ENCODE measurements at places on chromosomes 3 and 15.

- no peak for DNase-seq
Measured at GRCh38 chr3:4438296-4438695, 28.8 kb downstream of the SUMF1 start.

GRCh38 chr15:81633889-81634288, 259.9 kb upstream of the TMC3 start:
- no peak for DNase-seq

- no peak for DNase-seq
Measured at GRCh38 chr15:89243046-89243690, 611 bp upstream of the FANCI start.

- DNase-seq: no peak
Measured at GRCh38 chr15:75371901-75372688, 3.7 kb upstream of the MAN2C1 start.

DNA sequence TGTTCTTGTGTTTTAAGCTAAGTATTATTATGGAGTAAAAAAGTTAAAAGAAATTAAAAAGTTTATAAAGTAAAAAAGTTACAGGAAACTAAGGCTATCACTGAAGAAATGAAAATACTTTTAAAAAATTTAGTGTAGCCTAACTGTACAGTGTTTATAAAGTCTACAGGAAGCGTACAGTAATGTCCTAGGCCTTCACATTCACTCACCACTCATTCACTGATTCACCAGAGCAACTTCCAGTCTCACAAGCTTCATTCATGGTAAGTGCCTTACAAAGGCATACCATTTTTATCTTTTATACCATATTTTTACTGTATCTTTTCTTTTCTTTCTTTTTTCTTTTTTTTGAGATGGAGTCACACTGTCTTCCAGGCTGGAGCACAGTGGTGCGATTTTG, 40.7 kb upstream of the SCN5A start:
- DNase-seq: no peak

GRCh38 chr3:185583925-185584324, 2.2 kb upstream of the SENP2 start:
- no peak for DNase-seq

- no peak for DNase-seq
Measured at GRCh38 chr3:50211930-50212329, 6.9 kb downstream of the SLC38A3 start.

GRCh38 chr3:179745079-179745478, 92.2 kb downstream of the USP13 start:
- DNase-seq: no peak

DNA sequence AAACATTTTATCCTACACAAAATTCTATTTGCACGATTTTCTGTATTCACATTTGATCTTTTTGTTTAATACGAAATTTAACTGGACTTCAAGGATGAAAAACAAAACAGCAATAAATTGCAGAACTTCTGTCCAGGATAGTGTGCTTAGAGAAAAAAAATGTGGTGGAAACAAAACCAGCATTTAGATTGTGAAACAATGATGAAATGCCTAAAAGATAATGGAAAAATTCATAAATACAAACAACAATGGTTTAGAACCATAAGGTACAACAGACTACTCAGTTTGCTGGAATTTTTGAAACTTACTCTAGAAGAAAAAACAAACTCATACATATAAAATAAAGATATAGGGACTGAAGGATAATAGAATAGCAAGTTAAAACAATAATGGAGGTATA, 234.0 kb downstream of the BCHE start:
- DNase-seq: no peak

GRCh38 chr15:27091270-27091940, 120.4 kb downstream of the GABRG3 start:
- DNase-seq: no peak

- no peak for DNase-seq
Measured at GRCh38 chr15:27238209-27238608, 267.2 kb downstream of the GABRG3 start.

DNA sequence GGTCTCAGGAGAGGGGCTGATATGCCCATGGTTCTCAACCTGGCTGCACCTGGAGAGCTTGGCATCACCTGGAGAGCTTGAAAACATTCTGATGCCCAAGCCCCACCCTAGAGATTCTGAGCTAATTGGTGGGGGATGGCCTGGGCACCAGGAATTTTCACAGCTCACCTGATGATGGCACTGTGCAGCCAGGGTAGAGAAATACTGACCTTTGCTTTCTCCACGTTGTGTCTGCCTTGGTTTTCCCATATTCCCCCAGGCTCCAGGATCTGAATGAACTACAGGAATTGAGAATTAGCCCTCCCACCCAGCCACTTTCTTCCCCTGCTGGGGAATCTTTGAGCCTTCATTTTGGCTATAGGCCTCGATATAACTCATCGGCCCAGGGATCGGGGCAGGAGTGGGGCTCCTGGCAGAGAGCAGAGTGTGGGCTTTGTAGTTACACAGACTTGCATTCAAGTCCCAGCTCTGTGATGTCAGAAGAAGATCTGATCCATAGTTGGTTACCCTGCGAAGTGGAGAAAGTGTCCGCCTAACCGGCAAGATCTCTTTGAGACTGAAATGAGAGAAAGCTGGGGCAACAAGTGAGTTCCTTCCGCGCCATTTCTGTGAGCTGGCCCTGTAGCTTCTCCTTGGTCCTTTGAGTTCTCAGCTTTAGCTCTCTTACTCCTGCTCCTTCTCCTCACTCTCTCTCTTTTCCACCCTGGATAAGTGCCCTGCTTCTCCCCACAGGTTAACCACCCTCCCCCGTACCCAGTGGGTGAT, 33.1 kb upstream of the UBE2Q2 start:
- DNase-seq: no peak

DNA sequence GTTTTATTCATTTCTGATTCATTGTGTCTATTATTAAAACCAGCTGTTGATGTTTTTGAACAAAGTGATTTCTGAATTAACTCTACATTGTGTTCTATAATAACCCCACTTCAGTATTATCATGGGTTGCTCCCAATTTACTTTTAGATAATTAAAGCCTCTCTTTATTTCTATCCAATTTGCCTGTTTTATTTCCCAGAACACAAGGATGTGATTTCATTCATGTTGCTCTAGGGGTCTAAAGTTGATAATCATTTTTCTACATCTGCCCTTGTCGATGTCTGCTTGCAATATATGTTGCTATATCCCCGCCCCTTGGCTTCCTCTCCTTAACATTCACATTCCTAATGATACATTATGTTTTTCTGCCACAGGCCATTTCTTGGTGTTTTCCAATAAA, 747.3 kb downstream of the CADM2 start:
- no peak for DNase-seq

GRCh38 chr3:161552984-161553560, 56.5 kb downstream of the OTOL1 start:
- DNase-seq: no peak

- DNase-seq: no peak
Measured at GRCh38 chr15:48930735-48931134, 33.0 kb downstream of the SHC4 start.

GRCh38 chr3:180828001-180828720, 84.3 kb upstream of the FXR1 start:
- no peak for DNase-seq

- DNase-seq: no peak
Measured at GRCh38 chr15:97456521-97457202, 503.8 kb upstream of the ARRDC4 start.

DNA sequence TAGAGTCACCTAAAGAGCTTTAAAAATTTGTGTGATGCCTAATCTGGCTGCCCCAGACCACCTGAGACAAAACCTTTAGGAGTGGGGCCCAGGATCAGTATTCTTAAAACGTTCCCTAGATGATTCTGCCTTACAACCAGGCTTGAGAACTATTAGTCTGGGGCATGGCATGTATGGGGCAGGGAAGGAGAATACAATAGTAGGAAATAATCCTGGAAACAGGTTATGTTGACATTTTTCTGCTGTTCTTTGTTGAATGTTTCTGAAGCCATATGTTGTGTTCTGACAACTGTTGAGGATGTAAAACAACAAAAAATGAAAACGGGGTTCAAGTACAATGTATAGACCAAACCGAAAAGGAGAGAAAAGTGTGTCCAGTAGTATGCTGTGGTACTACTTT, 2.9 kb downstream of the GTF2E1 start:
- DNase-seq: no peak

- DNase-seq: no peak
Measured at GRCh38 chr3:125140818-125141595, 71.5 kb downstream of the SLC12A8 start.

DNA sequence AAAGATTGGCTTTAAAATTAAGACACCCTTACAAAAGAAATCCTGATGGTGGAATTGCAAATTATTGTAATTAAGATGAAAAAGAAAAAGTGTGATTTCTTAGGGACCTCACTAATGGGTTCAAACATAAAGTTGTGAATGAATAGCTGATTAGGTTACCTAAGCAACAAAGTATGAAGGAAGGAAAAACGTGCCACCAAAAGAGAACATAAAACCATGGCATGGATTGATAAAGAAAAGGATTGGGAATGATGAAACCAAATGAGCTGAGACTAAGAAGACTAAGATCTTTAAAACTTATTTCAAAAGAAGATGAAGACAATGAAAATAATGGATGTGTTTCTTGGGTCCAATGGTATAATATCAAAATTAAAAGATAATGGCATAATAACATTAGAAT, 32.2 kb upstream of the GUCA1C start:
- DNase-seq: no peak

GRCh38 chr3:63179862-63180522, 98.1 kb upstream of the SYNPR start:
- no peak for DNase-seq

DNA sequence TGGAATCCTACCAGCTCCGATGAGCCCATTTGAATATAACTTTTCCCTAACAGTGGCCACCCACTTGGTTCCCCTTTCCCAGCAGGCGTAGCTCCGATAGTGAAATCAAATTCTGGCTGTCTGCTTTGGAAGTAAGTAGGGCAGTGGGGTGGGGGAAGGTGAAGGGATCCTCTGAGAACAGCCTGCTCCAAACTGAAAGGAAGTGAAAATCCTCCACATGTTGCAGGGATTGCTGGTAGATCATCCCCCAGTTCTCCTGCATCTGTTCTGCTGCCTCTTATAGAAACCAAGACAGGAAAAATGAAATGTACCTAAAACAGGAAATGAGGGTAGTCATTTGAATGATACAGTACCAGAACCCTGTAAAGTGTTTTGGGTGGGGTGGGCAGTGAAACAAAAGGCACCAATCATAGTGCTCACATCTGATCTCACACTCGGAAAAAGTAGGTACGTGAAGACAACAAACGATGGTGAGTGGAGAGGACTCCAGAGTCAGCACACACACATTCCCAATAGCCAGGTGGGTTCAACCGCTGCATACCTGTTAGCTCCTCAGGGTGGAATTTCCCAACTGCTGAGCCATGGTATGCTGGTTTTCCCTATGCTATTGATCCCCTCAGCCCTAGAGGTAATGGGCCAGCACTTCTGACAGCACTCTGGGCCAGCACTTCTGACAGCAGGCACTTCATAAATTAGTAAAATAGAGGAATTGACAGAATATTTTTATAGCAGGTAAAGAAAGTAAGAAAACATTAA, 304.9 kb upstream of the ADAMTS9 start:
- no peak for DNase-seq

DNA sequence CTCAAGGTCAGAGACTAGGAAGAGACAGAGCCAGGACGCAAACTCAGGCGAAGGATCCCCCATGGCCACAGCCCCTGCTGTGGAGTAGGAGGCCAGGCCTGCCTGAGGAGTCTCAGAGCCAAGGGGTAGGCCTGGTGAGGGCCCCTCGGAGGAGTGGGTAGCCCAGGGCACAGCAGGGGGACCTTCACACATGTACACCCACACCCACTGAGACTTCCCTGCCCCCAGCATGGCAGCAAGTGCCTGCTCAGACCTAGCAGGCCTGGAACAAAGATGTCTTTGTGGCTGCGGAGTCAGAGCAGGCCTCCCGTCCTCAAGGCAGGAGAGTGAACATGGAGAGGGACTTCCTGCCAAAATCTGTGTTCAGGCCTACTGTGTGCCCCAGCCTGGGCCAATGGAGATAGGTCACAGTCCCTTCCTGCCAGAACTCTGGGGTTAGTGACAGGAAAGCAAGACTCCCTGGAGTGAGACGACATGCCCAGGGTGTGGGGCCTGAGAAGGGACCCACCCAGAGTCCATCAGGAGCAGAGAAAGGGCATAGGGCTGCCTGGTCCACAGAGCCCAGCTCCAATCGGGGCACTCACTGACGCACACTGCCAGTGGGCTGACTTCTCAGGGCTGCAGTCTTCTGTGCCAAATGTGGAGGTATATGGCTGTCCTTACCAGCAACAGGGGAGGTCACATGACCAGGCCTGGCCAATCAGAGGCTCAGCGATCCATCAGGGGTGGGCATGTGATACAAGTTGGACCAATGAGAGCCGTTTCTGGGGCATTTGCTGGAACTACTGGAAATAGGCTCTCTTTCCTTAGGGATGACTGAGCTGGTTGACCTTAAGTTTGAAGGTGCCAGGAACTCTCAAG, 2.3 kb downstream of the GRIP2 start:
- no peak for DNase-seq

DNA sequence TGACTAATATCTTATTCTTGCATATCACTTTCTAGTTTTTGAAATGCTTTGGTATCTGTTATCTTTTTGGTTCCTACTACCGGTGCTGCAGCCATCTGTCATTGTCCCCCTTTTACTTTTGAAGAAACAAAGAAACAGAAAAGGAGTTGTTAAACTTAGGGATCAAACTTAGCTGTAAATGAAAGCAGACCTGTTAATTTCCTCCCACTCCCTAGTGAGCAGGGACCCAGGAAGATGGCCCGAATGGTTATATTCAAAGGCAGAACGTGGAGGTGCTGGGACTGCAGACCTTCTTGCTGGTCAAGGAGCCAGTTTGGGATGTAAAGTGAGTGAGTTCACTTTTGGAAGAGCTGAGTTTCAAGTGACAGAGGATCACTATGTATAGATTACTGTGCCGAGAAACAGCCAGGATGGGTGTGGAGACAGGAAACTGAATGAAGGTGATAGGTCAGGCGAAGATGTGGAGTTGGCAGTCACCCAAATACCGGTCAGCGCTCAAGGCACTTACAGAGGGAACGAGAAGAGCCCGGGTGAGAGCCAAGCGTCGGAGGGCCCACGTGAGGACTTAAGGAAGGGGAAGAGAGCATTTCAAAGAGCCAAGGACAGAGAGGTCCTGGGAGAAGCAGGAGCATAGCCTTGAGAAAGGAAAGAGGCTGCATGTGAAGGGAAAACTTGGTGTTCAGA, 20.1 kb downstream of the KBTBD8 start:
- no peak for DNase-seq

DNA sequence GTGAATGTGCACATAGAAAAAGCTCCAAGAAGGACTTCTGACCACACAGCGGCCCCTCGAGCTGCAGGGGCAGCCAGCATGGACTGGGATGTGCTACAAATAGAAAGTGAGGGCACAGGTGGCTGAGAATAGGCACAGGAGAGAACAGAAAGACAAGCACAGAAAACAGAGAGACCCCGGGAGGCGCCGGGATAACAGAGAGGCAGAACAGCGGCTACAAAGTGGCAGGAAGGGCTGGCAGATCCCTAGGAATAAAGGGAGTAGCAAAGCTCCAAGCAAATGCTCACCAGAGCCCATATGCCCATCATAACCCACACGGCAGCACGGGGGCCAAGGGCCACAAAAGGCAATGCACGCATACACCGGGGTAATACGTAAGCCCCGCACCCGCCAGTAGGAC, 201.7 kb upstream of the NSMCE3 start:
- no peak for DNase-seq

GRCh38 chr15:71810256-71811035, at the start of gene NR2E3:
NR2E3 (plus strand) TSS chr15:71810554; CDS start chr15:71810744, 190 bp downstream.
- DNase-seq: no peak

Measured in inflammatory macrophage treated with lipopolysaccharide for 4 hours (primary cell).